IPS-NIHi11 (cell line): ENCODE measurements at places on chromosomes 6 and 20.

GRCh38 chr20:4041748-4042411 lies 26.5 kb upstream of the RNF24 start:
- DNase-seq, result peak; percentile 55

- DNase-seq, result no peak
These were observed 371.6 kb downstream of the BCKDHB start for GRCh38 chr6:80478030-80478429.

- peak; percentile 68 for DNase-seq
These were observed 48.1 kb downstream of the NOL4L start for GRCh38 chr20:32536851-32537656.

GRCh38 chr6:143677891-143678791 lies at the start of gene PHACTR2:
Gene PHACTR2, plus strand, starts transcription at chr6:143677965. Its CDS starts 199 bp downstream, at chr6:143678164.
- DNase-seq, result peak; percentile 92

- no peak for DNase-seq
These were observed 31.8 kb upstream of the NT5E start for GRCh38 chr6:85418059-85418458.

GRCh38 chr20:17023806-17024205 lies 203.0 kb upstream of the PCSK2 start:
- peak; percentile 55 for DNase-seq

DNA sequence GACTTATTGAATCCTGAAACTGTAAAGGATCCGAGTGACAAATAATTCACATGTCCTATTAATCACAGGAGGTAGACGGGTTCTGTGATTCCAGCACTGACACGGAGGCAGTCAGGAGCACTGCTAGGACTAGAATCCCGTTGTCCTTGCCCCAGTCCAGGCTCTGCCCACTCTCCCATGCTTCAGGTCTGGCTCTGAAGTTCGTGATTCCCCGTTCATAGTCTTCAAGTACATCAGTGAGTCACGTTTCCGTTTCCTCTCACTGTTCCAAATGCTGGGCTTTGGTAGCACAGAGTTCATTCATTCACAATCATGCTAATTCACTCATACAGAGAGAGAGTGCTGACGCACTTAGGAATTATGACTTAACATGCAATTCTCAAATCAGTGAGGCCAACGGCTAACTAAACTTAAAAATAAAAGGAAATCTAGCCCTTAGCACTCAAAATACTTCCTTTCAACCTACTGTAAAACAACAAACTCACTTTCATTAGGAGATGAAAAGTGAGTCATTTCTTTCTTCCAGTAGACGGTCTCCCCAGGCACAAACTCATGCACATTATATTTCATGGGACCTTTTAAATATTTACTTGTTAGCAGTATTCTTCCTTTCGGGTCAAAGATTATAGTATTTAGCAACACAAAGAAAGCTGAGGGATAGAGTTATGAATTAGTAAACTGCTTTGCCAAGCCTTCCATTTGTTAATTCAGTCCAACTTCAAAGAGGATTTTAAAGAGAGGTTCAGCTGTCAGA lies 94.0 kb upstream of the NHSL1 start:
- DNase-seq, result no peak

DNA sequence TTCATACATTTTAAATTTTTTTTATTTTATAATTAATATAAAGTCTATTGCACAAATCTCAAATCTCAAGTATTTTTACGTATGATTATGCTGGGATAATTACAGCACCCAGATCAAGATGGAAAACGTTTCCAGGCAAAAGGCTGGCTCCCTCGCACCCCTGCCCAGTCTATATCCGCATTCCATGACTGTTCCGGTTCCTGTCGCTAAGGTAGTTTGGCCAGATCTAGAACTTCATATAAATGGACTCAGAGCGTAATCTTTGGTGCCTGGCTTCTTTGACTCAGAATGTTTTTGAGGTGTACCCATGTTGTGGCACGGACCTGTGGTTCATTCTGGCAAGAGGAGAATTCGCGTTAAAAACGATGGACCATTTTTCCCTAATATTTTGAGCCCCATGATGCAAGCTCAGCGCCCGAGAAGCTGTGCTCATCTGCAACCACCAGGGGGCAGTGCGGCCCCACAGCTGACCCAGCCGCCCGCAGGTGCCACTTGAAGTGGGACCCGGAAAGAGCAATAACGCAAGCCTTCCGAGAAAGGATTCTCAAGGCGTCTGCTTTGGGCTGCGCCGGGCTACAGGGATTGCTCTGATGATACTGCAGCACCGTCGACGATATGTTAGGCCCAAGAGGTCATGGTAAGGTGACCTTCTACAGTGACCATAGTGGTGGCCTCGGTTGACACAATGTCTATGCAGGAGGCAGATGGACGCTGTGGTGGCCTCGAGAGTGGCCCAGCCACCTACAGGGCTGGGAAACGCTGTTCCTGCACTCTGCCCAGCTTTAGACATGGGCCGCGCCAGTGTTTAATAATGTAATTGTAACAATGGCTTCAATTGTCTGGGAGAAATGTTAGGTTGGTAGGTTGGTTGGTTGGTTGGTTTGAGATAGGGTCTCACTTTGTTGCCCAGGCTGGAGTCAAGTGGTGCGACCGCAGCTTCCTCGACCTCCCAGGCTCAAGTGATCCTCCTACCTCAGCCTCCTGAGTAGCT lies 160.1 kb downstream of the ZMYND8 start:
- DNase-seq, result peak; percentile 88

DNA sequence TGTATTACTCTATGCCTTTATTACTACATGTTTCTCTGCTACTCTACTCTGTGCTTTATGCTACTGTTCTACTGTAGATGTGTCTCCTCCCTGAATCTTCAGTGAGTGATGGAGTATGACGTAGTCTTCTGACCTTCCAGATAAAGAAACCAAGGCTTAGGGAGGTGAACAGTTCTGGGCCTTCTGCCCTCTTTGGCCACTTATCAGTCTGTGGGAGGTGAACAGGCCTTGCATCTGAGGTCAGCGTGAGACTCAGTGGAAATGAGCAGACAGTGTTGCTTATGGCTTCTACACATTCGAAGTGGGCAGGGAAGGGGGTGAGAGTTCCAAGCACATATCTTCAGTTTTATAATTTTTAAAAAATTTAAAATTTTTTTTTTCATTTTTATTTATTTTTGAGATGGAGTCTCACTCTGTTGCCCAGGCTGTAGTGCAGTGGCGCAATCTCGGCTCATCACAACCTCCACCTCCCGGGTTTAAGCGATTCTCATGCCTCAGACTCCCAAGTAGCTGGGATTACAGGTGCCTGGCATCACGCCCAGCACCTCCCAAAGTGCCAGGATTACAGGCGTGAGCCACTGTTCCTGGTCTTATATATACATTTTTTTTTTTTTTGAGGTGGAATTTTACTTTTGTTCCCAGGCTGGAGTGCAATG lies 24.2 kb downstream of the MYBL2 start:
- no peak for DNase-seq

DNA sequence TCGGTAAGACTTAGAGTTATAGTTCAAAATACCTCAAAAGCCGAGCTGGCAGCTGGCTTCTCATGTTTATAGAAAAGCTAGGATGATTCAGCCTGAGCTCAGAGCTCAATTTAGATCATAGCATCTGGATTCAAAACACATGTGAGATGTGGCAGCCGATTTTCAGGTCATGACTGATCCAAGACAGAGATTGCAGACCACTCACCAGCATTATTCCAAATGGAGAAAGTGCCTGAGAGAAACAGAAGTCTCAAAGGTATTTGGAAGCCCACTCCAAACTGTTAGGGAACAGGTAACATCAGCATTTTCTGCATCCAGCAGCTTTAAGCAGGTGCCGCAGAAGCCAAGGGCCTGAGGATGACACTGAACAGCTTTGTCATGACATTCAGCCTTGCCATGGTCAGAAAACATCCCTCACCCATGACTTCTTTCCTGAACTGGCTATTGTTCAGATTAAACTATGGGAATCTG lies 102.2 kb downstream of the BACH2 start:
- DNase-seq, result no peak

DNA sequence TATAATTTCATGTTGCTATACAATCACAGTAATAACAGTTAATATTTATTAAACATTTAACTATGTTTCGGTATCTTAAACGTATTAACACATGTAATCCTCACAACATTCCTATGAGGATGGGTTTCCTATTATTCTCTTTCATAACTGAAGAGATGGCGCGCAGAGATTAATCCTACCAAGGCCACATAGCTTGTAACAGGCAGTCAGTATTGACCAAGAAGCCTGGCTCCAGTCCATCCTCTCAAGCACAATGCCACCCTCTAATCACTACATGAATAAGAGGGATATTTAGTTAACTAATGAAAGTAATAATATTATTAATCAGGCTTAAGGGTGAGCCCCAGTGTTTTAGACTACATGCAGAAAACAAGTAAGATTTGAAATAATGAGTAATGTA lies 149.7 kb upstream of the SIM1 start:
- DNase-seq, result no peak
